Activated CD4-positive, CD25-positive, alpha-beta regulatory T cell treated with anti-CD3 and anti-CD28 coated beads, Interleukin-2, amount 50 U/mL, for 16 hours (primary cell): ENCODE measurements at places on chromosomes 4 and X.
A peak's percentile ranks its signal among the peaks of the same experiment; 100 is the strongest.

GRCh38 chr4:115274545-115274944 is 161.1 kb upstream of the NDST4 start:
- DNase-seq, result no peak

GRCh38 chrX:141278306-141278705 is 36.0 kb upstream of the SPANXC start:
- no peak for DNase-seq

GRCh38 chr4:142614621-142615323 is 231.3 kb downstream of the INPP4B start:
- no peak for DNase-seq

- no peak for DNase-seq
Measured at GRCh38 chrX:149275836-149276235, 229.3 kb downstream of the IDS start.

DNA sequence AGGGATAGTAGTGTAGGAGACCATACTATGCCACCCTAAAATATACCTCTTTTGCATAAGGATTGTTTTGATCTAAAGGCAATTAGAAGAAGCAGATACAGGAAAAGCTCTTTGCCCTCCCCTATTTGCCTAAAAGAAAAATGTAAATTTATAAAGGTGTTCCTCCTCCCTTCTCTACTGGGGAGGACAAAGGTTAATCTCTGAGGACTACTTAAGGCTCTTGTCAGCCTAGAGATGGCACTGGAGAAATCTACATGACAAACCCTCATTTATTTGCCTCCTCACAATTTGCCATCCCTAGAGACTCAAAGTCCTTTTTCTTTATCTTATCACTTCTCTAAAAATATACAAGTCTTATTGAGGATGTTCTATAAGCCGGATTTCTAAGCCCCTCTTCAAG is 1021.8 kb downstream of the STPG2 start:
- no peak for DNase-seq

- DNase-seq, result no peak
Measured at GRCh38 chr4:141642063-141642462, 5.7 kb downstream of the IL15 start.

DNA sequence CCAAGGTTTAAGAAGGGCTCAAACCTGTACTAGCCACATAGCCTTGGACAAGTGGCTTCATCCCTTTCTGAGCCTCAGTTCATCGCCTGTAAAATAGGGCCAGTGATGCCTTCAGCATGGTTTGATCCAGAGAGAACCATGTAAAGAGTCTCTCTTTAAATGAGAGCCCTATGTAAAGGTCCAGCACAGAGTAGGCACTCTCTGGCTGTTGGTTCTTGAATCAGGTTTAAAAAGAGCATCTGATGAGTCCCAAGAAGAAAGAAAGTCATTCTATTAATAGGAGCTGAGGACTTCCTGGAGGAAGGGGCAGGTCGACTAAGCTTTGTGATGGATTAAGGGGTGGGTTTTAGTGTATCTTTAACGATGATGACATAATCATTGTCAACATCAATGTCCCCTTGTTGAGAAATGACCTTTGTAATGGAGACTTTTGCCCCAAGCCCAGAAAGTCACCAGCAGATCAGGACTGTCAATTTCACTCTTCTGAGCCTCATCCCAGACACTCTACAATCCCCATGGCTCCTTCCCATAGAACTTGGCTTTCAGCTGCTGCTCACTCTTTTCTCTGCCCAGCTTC is 4.0 kb upstream of the SLC2A9 start:
- no peak for DNase-seq

- DNase-seq, result no peak
Measured at GRCh38 chrX:39011454-39012221, 210.4 kb downstream of the MID1IP1 start.

GRCh38 chrX:150365990-150366911 is 3.1 kb downstream of the MAMLD1 start:
- DNase-seq, result no peak

DNA sequence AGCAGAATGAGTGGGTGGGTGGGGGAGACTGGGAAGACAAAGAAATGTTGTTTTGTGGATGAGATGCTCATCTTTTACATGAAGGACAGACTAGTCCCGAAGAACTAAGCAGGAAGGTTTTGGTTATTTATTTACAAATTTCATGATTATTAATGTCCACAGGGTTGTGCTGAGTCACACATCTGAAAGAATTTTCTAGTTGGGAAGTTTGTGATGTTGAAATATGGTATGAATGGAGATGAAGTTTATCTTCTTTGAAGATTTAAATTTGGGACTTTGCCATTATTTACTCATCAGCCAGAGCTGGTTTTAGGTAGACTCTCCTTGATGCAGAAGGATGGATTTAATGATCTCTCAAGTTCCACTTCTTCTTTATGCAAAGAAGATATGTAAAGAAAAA is 75.5 kb downstream of the MOSPD2 start:
- no peak for DNase-seq

DNA sequence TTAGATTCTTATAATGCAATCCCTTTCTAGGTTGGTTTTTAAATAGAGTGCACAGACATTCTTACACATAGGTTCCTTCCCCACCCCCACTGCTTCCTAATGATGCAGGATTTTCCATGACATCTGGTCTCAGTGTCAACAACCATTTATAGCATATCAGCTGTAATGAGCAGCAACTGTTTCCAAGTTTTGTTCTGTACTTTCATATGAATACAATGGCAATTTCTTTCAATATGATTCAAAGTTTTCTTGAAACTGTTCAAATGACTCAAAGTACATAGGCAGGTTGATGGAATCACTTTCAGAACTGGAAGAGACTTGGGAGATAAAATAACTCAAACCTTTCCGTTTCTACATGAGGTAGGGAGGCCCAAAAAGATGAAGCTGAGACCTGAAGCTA is 220.7 kb downstream of the CAMK2D start:
- no peak for DNase-seq

GRCh38 chrX:74890676-74891430 is 34.4 kb downstream of the NEXMIF start:
- no peak for DNase-seq

- DNase-seq, result no peak
Measured at GRCh38 chr4:88779431-88779830, 81.8 kb upstream of the NAP1L5 start.

GRCh38 chr4:165299399-165300060 is 27.9 kb upstream of the MSMO1 start:
- DNase-seq, result no peak

GRCh38 chr4:82284858-82285805 is 88.7 kb downstream of the HNRNPD start:
- DNase-seq, result peak; percentile 95

GRCh38 chrX:48910926-48911411 is 477 bp downstream of the SLC35A2 start:
- no peak for DNase-seq

DNA sequence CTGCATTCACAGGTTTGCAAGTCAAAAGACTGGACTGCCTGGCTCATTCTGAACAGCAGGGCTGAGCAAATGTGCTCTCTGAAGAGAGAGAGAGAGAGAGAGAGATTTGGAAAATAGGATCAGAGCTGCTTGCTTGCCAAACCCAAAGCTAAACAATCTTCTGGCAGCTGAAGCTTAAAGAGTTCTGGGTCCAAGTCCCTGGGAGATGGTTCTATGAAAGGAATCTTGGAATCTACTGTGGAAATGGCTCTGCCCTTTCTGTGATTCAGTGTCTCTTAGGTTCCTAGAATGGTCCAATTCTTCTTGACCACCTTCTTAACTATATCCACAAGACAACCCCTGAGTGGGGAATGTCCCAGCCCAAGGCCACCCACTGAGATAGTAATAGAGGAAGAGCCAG is 66.1 kb upstream of the EFNB1 start:
- no peak for DNase-seq

DNA sequence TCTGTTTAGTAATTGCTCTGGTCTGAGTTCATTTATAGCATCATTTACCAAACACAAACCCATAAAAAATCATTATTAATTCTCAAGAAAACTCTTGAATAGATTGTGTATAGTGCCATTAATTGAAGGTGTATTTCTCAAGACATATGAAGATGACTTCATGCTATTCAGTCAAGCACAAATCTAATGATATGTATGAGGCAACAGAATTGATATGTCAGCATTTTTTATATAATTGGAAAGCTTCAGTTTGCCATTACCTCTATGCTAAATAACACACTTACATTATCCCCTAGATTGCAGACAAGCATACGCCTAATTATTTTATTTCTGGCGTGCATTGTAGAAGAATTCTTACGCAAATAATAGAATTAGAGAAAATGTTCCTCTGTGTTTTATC is 461.8 kb downstream of the PDHA2 start:
- DNase-seq, result no peak

GRCh38 chr4:119559044-119559647 is 69.5 kb downstream of the PDE5A start:
- no peak for DNase-seq

DNA sequence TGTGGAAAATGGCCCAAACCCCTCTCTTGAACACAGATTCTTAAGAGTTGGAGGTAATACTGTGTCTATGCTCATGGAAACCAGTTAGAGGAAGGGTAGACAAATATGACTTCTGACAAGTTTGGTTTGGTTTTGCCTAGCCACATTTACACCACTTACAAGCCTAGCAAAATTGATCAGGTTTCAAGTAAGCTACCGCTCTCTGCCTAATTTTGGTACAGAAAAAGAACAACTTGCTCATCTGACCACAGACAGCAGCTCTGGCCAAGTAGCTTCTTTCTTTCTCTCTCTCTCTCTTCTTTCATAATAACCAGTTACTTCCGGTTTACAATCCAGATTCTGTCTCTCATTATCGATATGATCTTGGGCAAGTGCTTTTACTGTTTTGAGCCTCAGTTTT is 260.0 kb downstream of the GLUD2 start:
- no peak for DNase-seq

- no peak for DNase-seq
Measured at GRCh38 chrX:16191605-16192004, 24.3 kb downstream of the MAGEB17 start.

DNA sequence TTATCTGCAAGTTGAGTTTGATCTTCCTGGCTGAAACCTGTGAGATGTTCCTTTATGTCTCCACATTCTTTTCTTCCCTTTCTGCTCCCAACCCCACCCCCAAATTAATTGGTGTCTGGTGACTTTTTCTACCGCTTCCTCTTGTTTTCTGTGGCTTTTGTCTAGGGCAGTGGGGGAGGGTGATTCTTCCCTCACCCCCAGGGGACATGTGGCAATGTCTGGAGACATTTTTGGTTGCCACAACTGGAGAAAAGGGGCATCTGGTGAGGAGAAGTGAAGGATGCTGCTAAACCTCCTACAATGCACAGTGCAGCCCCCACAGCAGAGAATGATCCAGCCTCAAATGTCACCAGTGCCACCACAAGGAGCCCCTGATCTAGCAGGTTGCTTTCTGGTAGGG is 152.9 kb downstream of the NHS start:
- no peak for DNase-seq

- no peak for DNase-seq
Measured at GRCh38 chr4:182483685-182484084, 240.5 kb downstream of the TENM3 start.
